ENCODE measurements at places on chromosomes 1 and 21.

DNA sequence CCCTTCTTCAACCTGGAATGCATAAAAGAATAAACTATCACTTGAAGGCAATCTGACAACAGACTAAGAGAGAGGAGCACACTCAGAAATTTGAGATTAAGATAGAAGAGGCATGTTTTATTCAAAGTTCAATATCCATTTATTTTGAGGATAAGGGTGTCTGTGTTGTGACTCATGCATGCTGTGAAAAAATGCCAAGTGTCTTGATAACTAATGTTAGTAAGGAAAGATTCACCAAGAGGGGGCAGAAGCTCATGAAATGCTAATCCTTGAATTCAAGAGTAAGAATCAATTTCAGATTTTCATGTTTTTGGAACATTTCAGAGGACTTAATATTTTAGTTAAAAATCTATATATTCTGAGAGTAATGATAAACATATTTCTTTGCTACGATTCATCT, 94.0 kb downstream of the IFI44 start:
- no peaks in the 10 kb centered on the region for H3K27me3 ChIP-seq
- no peaks in the 10 kb centered on the region for H3K4me1 ChIP-seq
- no peak overlapping the region for H3K27ac ChIP-seq
- no peak overlapping the region for H3K4me3 ChIP-seq
- no peak for DNase-seq

DNA sequence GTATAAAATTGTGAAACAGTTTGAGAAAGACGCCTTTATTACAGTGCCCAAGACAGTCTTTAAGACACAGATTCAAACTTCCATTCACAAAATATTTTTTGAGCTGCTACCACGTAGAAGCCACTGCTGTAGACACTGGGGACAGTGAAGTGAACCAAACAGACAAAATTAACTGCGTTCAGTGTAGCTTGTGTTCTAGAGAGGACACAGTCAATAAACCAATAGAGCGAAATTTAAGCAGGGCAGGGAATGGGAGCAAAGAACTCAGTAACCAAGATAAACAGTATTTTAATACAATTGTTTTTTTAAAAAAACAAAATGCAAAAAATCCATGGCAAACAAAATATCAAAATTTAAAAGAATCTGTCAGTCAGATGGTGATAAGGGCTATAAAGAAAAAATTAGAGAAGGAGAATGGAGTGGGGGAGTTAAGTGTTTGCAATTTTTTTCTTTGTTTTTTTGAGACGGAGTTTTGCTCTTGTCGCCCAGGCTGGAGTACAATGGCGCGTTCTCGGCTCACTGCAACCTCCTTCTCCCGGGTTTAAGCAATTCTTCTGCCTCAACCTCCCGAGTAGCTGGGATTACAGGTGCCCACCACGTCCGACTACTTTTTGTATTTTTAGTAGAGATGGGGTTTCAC, 719 bp upstream of the PARS2 start:
- H3K4me1 ChIP-seq = peaks cover 8% of the 10 kb centered on the region
- peak overlapping the region; percentile 39 for H3K4me3 ChIP-seq
- no peak for DNase-seq
- no peaks in the 10 kb centered on the region for H3K36me3 ChIP-seq
- no peaks in the 10 kb centered on the region for H3K27me3 ChIP-seq

DNA sequence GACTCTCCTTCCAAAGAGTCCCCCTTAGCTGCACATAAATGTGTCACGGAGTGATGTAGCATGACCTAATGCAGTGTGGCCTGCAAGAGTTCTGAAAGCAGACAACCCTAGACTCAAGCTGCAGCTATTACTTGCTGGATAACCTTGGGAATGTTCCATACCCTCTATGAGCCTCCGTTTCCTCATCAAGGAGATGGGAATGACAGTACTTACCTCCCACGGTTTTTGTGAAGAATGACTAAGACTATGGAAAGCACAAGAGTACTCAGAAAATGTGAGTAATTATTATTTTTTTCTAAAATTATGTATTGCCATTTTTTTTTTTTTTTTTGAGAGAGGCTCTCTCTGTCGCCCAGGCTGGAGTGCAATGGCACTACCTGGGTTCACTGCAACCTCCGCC, 3.0 kb downstream of the TTC39A start:
- DNase-seq = no peak
- H3K4me3 ChIP-seq = no peak overlapping the region
- peaks cover 10% of the 10 kb centered on the region for H3K4me1 ChIP-seq
- H3K27ac ChIP-seq = no peak overlapping the region
- H3K27me3 ChIP-seq = peaks cover 3% of the 10 kb centered on the region

DNA sequence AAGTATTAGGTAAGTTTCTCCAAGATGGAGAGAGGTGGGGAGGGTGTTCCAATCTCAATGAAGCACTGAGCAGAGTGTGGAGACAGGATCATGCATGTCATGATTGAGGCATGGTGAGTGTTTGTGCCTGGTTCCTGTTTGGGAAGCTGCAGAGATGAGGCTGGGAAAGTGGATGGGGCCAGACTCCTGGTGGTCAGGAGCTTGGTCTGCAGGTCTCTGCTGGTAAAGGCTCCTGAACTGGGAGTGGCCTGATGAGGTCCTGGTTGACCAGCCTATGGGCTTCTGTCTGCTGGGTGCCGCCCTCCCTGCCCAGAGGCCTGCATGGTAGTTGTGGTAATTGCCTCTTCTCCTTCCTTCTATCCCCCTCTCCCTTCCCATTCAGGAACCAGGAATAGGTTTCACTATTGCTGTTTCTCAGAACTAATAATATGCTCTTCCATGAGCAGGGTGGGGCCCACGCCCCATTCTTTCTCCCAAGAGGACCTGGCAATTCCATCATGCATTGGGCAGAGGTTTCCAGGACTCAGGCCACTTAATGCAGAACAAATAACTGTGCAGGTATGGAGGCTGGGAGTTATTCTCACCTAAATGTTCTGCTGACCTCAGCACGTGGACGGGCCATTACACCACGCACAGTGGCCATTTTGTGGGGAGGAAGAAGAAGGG, 24.5 kb downstream of the PROK1 start:
- no peak overlapping the region for H3K27ac ChIP-seq
- H3K27me3 ChIP-seq = no peaks in the 10 kb centered on the region
- H3K36me3 ChIP-seq = no peaks in the 10 kb centered on the region
- H3K4me3 ChIP-seq = no peak overlapping the region

- no peak overlapping the region for H3K4me3 ChIP-seq
- H3K27ac ChIP-seq = no peak overlapping the region
- H3K36me3 ChIP-seq = peaks cover 7% of the 10 kb centered on the region
- no peak for DNase-seq
- peaks cover 7% of the 10 kb centered on the region for H3K4me1 ChIP-seq
These were observed 75.5 kb upstream of the GPR88 start for GRCh38 chr1:100462326-100463025.

GRCh38 chr1:31428436-31429221, 15.6 kb downstream of the SERINC2 start:
- H3K4me1 ChIP-seq = no peaks in the 10 kb centered on the region
- no peak overlapping the region for H3K4me3 ChIP-seq

DNA sequence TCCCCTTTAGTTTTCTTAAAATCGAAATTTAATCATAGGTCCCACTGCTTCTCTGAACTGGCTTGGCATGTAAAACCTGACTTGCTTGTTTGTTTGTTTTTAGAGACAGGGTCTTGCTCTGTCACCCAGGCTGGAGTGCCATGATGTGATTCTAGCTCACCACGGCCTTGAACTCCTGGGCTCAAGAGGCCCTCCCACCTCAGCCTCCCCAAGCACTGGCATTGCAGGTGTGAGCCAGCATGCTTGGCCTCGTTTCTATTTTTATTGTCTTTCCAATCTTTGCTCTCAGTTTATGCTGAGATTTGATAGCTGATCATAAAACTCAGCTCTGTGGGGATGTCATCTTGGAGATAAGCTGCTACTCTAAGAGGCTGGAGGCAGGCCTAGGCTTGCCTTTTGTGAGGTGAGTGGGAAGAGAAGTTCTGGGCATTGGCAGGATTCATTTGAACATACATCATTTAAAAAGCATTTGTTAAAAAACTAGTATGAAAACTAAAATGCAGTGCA, 51.5 kb upstream of the GCLM start:
- no peak for DNase-seq
- H3K27ac ChIP-seq = no peak overlapping the region
- no peaks in the 10 kb centered on the region for H3K4me1 ChIP-seq
- no peaks in the 10 kb centered on the region for H3K36me3 ChIP-seq

DNA sequence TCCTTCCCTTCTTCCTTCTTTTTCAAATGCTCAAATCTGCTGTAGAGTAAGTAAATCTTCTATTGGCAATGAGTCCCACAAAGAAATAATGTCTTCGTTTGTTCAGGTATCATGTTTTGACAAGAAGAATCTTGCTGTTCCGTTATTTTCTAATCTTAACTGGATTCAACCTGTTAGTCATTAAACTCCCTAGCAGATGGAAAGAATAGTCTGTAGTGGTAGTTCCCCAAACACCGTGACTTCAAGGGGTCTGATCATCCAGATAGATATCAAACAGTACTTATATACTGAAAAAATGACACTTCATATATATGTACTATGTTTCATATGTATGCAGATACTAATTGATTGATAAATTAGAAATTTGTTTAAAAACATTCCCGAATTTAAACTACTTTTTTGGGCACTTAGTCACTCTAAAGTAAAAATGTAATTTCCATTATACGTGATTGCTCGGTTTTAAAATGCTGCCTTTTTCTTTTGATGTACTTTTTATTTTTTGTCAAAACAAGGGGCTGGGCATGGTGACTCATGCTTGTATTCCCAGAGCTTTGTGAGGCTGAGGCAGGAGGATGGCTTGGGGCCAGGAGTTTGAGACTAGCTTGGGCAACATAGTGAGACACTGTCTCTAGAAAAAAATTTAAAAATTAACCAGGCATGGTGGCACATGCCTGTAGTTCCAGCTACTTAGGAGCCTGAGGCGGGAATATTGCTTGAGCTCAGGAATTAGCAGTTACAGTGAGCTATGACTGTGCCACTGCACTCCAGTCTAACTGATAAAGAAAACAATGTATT, 335.7 kb upstream of the SNX7 start:
- no peaks in the 10 kb centered on the region for H3K27me3 ChIP-seq
- H3K36me3 ChIP-seq = no peaks in the 10 kb centered on the region
- H3K27ac ChIP-seq = no peak overlapping the region
- peaks cover 7% of the 10 kb centered on the region for H3K4me1 ChIP-seq
- DNase-seq = no peak

- H3K36me3 ChIP-seq = peaks cover 3% of the 10 kb centered on the region
- H3K27me3 ChIP-seq = no peaks in the 10 kb centered on the region
- H3K27ac ChIP-seq = no peak overlapping the region
- DNase-seq = no peak
- H3K4me1 ChIP-seq = peaks cover 9% of the 10 kb centered on the region
These were observed 29.9 kb upstream of the PRDX6 start for GRCh38 chr1:173447224-173447623.

GRCh38 chr1:22041505-22041904, 11.0 kb upstream of the CDC42 start:
- no peak for DNase-seq
- no peak overlapping the region for H3K4me3 ChIP-seq
- peak overlapping the region; percentile 97 for H3K27ac ChIP-seq
- no peaks in the 10 kb centered on the region for H3K27me3 ChIP-seq
- H3K4me1 ChIP-seq = peaks cover 80% of the 10 kb centered on the region
- H3K36me3 ChIP-seq = no peaks in the 10 kb centered on the region

DNA sequence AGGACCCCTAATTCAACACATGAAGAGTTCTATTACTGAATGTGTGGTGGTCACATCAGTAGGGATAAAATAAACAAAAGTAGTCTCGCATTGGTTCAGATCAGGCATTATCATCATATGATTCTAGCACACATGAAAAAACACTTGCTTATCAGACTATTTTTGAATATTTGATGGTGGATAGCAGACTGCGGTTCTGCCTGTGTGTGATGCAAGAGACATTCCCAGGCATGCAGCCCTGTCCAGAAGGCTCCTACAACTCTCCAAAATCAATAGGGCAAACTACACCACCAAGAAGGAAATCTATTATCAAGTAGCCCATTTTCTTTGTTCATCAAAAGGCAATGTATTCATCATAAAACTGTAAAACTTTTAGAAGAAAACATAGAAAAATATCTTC, 304.7 kb downstream of the DUSP10 start:
- no peaks in the 10 kb centered on the region for H3K36me3 ChIP-seq
- H3K27ac ChIP-seq = no peak overlapping the region
- H3K27me3 ChIP-seq = no peaks in the 10 kb centered on the region
- no peaks in the 10 kb centered on the region for H3K4me1 ChIP-seq

GRCh38 chr1:153343040-153343681, 5.5 kb downstream of the PGLYRP4 start:
- no peaks in the 10 kb centered on the region for H3K36me3 ChIP-seq
- H3K4me3 ChIP-seq = no peak overlapping the region
- peaks cover 36% of the 10 kb centered on the region for H3K27me3 ChIP-seq
- no peak for DNase-seq
- no peak overlapping the region for H3K27ac ChIP-seq

Measured in T-cell (primary cell).